ENCODE measurements at places on chromosomes 7 and 10.

GRCh38 chr10:1452777-1453176, 284.5 kb downstream of the ADARB2 start:
- no peak for DNase-seq

DNA sequence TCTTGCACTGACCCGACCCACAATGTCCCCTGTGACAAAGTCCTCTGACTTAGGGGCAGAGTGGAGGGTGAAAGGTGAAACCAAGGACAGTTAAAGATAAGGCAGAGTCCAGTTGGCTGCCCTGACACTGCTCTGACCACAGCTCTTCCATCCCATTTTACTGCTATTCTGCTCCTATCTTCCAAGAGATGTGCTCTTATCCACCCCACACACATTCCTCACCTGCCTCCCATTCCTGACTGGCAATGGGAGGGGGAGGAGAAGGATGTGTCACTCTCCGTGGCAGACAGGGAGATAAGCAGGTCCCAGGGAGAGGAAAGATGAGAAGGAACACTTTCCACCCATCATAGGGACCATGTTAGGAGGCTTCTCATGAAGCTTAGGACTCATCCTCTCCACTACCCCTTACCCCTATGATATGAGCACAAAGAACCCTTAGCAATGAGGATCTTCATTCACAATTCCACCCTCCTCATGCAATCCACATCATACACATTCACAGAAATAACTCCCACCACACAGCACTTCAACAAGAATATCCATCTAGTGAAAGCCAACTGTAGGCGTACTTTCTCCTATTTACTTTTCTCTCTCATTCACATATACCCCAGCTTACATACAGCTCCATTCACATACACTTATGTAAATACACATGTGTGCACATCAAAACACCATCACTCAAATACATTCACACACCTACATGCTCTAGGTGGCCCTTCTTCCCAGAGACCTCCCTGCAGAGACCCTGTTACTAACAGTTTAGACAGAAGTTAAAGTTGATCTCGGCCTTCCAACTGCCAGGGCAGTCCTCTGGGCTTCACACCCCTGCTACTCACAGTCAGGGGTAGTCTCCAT, 6.6 kb downstream of the SYNPO2L start:
- peak; percentile 41 for DNase-seq

- no peak for DNase-seq
These were observed 4.9 kb downstream of the GNB2 start for GRCh38 chr7:100678291-100678984.

DNA sequence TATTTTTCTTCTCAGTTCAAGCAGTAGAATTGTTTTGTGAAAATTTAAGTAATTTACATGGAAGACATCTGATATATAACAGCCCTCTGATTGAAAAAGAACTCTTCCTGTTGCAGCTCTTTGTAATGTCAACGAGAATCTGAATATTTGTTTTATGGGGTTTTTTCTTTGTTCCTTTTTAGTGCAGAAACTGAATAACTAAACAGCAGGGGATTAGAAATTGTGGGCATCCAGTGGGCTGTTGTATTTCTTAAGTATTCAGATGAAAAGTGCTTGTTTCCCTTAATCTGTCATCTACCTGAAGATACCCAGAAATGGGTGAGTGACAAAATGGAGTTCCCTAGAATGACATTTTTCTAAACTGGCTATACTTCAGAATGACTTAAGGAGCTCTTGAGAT, 7.4 kb downstream of the ARL4A start:
- DNase-seq, result no peak

- no peak for DNase-seq
These were observed 286.8 kb upstream of the ZMIZ1 start for GRCh38 chr10:78781991-78782390.

DNA sequence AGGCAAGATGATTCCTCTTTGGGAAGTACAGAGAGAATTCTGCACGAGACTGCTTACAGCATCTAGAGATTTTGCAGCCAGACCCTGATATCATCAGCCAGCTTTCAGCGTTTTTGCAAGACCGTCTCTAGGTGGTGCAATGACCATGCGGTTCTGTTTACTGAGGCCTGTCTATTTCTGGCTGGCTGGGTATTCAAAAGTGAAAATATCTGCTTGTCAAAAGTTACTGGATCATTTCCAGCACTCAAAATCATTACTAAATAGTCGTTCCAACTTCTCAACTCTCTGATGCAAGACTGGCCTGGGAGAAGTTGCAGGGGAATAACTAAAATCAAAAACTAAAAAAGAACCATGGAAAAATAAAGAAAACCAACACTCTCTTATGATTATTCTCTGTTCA, 240.1 kb downstream of the ELMO1 start:
- peak; percentile 53 for DNase-seq

DNA sequence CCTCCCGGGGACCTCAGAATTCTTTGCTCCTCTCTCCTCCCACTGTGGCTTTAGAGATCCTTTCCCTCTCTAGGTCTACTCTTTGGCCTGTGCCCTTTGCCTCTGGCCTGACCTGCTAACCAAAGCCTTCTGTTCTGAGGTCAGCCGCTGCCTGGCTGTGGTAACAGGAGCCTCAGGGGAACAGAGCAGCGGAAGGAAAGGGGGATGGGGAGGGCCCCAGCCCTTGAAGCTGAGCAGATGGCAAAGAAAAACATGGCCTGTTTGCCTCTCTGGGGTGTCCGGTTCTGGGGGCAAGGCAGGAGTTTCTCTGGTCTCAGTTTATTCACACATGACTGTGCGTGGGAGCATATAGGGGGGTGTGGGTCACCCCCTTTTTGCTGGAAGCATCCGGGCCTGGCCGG, 28.2 kb downstream of the COL26A1 start:
- DNase-seq, result peak; percentile 91

DNA sequence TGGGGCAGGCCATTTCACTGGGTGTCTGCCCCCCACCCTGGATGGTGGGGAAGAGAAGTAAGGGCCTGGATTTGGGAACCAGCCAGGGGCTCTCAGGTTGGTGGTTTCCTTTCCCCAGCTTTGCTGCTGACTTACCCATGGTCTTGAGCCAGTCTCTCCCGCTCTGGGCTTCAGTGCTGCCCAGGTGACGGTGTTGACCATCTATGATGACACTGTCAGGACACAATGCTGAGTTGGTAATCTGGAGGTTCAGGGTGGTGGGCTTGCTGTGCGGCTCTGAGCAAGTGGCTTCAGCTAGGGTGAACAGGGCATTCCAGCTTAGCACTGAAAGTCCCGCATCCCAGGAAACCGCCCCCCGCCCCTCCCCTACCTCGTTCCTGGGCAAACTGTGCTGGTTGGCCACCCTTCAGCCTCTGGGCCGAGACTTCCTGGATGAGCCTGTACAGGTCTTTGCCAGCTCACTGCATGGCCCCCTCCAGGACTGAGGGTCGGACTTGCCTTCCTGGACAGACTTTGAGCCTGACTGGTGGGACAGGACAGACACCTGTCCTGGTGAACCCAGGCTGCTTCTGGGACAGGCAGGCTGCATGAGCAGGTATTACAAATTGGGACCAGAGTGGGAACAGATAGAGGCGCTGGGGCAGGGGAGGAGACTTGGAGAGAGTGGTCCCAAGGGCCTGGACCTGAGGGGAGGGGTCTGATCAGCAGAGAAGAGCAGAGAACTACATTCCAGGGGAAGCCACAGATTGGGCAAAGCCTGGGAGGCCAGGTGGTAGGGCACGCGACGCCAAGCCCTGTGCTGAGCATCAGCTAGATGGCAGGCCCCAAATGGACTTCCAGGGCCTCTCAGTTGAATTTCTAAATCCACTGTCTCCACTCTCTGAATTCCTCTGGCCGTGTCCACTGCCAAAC, 19.9 kb upstream of the ZMIZ1 start:
- DNase-seq, result no peak

DNA sequence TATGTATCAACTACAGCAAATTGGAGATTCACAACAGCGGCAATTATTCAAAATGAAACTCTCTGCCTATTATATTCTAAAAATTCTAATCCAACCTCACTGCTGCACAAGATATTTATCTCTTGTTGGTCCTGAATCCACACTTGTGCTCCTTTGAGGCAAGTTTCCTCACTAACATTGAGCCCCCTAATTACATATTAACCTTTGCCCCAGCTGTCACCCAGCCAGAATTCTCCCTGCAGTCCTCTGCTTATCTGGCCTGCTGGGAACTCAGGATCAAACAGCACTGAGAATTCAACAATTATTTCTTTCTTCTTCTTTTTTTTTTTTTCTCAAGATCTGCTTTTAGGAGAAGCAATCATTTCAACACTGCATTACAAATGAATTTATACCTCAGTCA, 21.5 kb upstream of the PLAC9 start:
- peak; percentile 81 for DNase-seq

GRCh38 chr7:45578022-45578421, 3.9 kb downstream of the ADCY1 start:
- DNase-seq, result no peak

- DNase-seq, result peak; percentile 1
These were observed 23.4 kb downstream of the OR9A2 start for GRCh38 chr7:143003393-143004051.

GRCh38 chr7:116779216-116779615, 83.2 kb upstream of the CAPZA2 start:
- no peak for DNase-seq

- DNase-seq, result no peak
These were observed 422.4 kb upstream of the STEAP1 start for GRCh38 chr7:89731751-89732445.

- DNase-seq, result no peak
These were observed 56.0 kb upstream of the BTRC start for GRCh38 chr10:101297901-101298486.

- no peak for DNase-seq
These were observed 87.5 kb upstream of the GATAD1 start for GRCh38 chr7:92359801-92360200.

DNA sequence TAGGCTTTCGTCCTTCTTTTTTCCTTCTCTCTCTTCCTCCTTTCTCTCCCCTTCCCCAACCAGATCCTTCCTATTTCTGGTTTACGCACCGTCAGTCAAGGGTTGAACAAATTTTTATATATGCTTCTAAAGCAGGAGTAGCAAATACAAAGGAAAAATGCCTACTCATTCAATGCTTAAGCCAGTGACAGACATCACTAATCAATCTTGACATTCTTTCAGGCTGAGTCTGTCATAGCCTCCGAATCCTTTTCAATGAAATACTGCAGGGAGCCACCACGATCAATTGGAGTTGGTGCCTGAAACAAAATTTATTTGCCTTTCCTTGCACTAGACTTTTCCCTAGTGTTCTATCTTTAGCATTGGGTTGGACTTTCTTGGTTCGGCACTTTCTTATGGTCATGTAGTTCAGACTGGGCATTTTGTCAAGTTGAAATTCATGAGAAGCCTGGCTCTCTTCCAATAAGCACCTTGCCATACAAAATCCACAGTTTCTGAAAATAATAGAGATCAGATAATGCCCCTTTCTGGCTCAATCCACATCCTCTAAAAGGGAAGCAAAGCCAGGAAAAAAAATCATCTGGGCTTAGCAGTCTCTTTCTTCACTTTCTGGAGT, 239.5 kb upstream of the PLXNA4 start:
- no peak for DNase-seq

DNA sequence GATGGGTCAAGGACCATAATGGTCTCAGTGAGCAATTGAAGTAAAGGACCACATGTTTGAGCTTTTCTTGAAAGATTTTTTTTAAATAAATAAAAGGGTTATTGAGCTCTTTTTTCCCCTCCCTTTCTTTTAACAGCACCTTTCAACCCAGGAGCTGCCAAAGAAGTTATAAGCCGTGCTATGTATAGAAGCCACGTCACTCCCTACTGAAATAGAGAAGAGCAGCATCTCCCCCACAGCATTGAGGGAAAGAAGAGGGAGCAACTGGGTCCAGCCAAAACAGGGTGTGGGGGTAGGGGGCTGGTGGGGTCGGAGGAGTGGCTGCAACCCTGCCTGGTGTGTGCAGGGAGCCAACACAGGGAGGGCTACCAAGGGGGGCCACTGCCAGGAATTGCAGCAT, 227.2 kb downstream of the PLXNA4 start:
- no peak for DNase-seq

DNA sequence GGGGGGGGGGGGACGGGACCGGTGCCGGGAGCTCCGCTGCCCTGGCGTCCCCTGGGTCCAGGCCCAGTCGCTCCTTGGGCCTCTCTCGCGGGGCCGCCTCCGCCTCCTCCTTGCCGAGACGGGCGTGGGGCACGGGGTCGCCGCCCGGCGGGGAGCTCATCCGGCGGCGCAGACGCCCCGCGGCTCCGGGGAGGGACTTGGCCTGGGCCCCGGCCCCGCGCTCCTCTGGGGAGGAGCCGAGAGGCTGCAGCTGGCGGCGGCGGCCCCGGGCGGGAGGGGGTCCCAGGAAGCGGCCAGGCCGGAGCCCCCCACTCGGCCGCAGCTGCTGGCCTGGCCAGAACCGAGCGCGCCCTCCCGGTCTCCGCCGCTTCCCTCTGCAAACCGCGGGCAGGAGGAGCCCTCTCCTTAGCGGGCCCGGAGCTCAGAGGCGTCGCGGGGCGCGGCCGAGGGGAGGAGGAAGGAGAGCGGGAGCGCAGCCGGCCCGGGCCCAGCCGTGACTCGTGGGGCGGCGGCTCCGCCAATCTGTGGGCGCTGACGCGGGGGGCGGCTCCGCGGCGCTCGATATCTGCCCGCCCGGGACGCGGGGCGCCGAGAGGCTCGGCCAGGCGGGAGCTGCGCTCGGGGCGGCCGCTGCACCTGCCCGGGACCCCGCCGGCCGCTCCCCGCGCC, at the start of gene FAM20C:
Gene FAM20C, plus strand, starts transcription at position 591 of the 669 bp plus-strand sequence. CDS start 629 bp downstream, outside the sequence.
- no peak for DNase-seq

DNA sequence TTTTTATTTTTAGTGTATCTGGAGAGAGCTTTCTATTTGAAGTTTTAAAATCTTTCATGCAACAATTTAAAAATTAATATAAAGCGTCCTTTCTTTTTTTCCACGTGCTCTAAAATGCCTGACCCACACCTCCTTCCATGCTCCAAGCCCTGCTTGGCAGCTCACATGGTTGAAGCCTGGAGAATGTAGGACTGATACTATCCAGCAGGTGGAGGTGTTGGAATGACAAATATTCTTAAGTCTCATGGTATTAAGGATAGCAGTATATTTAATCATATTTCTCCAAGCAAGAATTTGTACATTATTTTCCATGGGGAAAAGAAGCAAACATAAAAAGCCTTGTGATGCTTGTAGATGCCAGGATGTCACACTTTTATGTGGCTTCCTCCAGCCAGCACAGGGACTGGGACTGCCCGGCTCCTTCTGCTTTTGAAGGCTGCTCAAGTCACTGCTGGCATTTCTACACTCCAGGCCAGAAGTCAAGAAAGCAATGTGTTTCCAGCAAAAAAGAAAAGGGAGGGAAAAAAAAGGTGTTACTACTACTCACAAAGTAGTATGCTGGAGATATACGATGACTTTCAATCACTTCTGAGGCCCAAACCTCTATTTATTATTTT, 49.7 kb downstream of the BZW2 start:
- DNase-seq, result peak; percentile 40

DNA sequence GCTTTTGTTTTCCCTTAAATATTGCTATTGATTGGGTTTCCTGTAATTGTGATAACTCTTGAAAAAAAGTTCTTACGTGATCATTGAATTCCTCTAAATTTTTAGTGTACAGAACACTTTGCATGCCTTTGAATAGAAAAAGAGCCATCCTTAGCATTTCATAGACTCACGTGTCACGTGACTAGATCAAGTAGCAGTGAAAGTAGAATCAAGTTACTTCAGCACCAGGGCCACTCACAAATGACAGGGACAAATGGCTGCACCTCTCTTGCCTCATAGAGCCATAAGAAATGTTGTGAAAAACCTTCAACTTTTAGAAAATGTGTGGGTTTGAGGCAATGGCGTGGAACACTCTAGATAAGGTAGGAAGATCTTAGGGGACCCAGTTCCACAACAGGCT, 203.8 kb downstream of the ZEB1 start:
- no peak for DNase-seq

GRCh38 chr10:114374053-114374791, 30.1 kb downstream of the AFAP1L2 start:
- no peak for DNase-seq
